ENCODE measurements at places on chromosomes 1 and 21.

DNA sequence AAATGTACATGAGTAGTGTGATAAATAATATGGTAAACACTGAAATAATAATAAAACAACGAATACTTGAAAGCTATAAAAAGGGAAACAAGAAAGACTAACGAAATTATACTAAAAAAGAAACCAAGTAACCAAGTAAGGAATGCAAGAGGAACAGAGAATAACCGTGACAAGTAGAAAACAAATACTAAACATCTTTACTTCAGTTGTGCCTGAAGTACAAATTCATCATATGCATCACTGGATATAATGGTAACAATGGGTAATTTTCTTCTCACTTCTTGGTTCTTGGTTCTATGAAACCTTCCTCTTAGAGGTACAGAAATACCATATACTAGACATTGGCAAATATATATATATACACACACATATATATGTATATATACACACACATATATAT, 1093.6 kb upstream of the B3GALT2 start:
- DNase-seq: no peak

- no peak for DNase-seq
These were observed 146.8 kb downstream of the COL11A1 start for GRCh38 chr1:102961549-102961948.

DNA sequence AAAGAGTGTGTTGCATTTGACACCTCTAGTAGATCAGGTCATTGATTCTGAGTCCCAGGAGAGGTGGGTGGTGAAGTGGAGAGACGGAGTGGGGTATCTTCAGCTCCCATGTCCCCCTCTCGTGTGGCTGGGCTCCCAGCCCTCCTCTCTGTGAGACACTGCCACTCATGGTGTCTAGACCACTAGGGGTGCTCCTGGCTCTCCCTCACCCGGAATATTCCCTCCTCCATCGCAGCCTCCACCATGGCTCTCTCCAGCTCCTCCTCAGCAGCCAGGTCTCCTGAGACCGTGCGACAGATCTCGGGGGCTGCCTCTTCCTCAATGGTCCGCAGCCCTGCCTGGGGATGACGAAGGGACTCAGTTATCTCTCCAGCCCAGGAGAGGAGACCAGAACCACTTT, 20.6 kb upstream of the KIF21B start:
- DNase-seq: no peak

GRCh38 chr1:15430787-15431570, 7.3 kb upstream of the CTRC start:
- peak; percentile 60 for DNase-seq

DNA sequence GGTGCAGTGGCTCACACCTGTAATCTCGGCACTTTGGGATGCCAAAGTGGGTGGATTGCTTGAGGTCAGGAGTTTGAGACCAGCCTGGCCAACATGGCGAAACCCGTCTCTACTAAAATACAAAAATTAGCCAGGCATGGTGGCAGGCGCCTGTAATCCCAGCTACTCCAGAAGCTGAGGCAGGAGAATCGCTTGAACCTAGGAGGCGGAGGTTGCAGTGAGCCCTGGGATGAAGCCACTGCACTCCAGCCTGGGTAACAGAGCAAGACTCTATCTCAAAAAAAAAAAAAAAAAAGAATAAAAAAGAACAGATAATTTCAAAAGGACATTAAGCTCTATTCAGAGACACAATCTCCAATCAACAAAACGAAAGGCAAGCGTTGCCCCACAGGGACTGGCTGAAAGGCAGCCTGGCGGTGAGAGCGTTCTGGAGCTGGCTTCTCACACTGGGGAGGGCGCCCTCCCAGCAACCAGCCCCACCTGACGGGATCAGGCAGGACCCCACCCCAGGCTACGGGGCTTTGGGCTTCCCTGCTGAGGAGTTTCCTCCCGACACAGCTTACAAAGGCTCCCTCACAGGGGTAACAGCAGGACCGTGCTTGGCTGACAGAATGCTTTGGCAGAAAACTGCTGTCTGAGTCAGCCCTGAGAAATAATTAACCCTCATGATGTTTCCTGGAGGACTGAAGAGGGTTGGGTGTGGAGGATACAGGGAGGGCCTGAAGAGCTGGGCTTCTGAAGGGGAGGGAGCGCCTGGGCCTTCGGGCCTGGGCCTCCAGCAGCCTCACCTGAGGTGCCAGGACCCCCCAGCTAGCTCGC, 31.1 kb upstream of the SRP9 start:
- DNase-seq: no peak

- DNase-seq: no peak
These were observed 11.0 kb downstream of the PROX1 start for GRCh38 chr1:213998785-213999184.

DNA sequence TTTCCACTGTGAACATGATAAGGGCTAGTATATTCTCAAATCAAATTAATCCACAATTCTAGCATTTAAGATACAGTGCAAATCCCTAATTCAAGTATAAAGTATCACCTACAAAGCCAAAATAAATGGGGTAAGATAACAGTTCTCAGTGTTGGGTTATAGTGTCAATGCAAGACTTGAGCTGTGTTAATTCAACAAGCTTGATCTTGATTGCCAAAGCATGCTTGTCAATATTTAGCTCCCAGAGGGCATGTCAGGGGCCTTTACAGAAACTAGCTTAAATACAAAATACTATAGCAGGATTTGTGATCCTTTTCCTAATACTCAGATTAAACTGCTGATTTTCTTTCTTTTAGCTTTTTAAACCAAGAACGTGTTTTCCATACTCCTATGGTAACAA, 541.3 kb downstream of the PTBP2 start:
- DNase-seq: no peak

DNA sequence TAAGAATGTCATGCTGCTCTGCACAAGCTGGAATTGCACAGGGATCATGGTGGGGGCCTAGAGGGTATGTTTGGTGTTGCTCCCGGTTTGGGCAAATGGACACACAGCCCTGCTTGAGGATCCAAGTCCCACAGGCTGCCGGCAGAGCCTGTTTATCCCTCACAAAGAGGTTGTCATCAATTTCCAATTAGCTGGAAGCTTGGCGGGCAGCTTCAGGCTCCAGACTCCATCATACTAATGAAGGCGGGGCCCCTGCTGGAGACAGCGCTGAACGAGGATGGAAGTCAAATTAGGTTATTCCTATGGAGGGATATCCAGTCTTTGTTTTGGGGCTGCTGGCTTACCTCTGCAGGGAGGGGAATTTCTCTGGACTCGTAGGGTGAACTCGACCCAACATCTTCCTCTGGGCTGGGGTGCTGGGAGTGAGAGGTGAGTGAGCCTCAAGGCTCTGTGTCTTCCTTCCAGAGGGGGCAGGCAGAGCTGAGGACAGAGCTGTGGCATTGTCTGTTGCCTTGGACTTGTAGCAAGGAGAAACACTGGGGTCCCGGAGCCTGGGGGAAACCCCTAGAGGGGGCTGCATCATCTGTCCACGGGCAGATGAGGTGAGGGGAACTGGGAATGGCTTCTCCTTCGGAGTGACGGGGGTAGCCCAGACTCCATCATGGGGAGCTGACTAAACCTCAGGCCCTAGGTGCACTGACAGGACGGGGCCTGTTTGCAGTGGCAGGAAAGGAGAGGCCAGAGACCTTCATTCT, 24.9 kb upstream of the PARP1 start:
- no peak for DNase-seq

DNA sequence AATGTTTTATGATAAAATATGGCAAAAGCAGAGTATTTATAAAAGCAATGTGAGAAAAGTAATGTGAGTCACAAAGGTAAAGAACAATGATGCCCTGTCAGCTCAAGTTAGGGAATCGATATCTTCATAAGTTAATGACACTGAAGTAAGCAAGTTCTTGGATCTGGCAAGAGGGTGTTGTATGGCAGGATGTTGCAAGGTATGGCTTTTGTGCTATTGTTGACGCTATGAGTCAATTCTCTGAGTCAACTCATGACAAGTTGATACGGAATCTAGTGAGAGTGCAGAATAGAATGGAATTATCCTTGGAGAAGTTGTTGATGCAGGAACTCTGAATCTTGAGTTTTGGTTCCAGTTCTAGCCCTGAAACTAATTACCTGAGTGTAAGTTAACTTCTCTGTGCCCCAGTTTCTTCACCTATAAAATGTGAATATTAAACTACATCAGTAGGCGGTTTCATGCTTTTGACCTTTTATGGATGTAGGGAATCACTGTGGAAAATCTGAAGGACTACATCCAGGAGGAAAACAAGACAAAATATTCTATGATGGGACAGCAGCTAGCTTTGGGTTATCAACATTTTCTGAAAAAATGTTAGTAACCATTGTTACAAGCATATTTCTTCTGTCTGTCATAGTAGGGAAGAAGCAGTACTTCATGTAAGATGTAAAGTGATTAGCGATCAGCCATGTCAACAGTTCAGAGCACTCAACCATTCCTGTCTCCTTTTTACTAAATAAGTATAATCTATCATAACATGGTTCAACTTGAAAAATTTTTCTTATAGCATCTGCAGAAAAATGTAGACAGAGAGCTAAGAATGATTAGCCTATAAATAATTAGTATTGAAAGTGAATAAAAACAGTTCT, 96.9 kb downstream of the ATP6V1G3 start:
- no peak for DNase-seq

DNA sequence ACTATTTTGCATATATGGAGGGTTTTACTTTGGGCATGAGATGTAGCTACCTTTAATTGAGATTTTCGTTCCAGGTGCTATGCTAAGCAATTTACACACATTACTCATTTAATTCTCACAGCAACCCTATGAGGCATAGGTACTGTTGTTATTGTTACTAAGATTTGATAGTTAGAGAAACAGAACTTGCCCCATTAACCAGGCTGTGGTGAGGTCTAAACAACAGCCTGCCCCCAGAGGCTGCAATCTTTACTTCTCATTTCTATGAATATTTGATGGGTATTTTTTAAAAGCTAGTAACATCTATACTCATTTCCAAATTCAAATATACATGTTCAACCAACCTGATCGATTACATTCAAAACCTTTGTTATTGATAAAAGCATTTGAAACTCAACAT, 155.6 kb downstream of the GALNT2 start:
- DNase-seq: no peak

- DNase-seq: no peak
These were observed 110.4 kb downstream of the PPIAL4G start for GRCh38 chr1:148372731-148373130.

- DNase-seq: no peak
These were observed 360 bp upstream of the GBP3 start for GRCh38 chr1:89023026-89023425.

GRCh38 chr1:233293556-233294446, 1.7 kb downstream of the PCNX2 start:
- no peak for DNase-seq

- no peak for DNase-seq
These were observed 50.4 kb upstream of the ADAM30 start for GRCh38 chr1:119946724-119947123.

DNA sequence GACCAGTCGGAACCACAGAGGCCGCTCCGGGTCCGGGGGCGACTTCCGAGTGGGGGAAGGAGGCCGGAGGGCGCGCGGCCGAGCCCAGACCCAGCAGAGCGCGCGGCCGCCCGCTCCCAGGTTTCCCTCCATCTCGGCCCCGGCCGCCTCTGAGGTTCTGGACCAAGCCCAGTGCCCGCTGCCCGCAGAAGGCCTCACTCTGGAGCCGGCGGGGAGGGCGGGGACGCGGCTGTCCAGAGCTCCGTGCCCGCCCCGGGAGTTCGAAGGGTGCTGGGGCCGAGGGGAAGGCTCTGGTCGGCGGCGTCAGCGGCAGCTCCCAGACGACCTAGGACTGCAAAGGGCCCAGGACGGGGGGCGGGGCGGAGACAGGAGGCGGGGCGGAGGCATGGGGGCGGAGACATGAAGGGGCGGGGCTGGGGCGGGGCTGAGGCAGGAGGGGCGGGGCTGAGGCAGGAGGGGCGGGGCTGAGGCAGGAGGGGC, 48.0 kb upstream of the SLC19A1 start:
- DNase-seq: peak; percentile 59

DNA sequence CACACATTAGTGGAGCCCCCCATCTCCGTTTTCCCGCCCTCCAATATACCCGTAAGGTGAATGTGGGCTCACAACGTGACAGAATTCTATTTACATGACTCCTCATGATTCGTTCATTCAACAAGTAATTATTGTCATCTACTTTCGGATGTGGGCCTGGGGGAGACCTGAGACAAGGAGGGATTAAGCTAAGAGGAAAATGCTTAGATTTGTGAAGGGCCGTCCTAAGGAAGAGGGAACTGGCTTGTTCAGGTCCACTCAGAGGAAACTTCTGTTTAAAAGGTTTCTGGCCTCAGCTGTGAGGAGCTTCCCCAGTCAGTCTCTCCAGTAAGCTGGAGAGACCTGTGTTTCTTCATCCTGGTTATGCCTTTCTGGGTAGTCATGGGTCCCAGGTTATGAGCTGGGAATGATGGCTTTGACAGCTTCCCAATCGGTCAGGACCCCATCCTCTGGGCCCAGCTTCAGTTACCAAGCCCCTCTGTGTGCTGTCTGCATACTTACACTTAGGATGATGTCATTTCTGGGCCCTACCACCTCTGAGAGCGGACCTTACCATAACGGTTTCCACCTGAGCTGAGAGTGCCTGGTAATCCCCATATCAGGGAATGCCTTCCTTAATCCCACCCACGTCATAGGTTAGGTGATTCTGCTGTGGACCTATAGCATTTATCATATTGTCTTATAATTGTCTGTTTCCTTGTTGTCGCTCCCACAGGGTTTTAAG, 687 bp upstream of the ERI3 start:
- no peak for DNase-seq

DNA sequence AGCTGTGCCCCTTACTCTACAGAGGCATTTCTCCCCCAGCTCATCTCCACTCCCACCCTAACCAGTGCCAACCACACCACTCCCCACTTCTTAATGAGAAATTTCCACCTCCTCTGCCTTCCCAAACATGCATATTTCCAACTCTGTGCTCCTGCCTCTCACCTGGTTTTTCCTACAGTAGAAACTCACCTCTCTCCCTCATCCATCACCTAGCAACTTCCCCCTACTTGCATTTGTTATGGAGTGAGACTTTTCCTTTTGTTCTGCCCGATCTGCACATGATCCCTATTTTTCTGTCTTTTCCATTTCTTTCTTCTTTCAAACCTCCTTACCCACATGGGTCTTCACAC, 11.9 kb downstream of the RGS8 start:
- DNase-seq: no peak

- no peak for DNase-seq
These were observed 50.4 kb downstream of the GATAD2B start for GRCh38 chr1:153872331-153872730.

DNA sequence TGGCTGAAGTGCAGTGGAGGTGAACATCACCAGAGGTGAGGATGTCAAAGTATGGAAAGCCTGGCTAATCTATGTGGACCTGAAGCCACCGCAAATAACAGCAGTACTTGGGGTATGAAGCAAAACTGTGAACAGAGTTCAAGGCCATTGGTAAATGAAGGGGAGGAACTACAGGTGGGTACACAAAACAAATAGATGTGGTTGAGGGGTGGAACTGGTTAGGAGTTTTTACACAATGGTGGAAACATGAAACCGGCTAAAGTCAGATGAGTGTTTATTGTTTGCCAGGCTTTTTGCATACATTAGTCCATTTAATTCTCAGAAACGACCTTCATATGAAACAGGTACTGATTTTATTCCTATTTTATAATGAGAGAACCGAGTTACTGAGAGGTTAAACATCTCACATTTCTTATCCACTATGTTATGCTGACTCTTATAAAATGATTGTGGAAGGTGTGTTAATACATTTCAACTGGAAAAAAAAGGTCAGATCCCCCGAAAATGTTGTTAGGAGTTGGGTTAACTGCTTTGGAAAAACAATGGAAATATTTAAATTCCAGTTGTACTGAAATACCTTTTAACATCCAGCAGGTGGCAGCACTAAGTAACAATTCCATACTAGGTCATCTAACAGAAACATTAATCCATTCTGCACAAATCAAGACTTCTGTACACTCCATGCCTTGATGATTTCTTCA, 44.3 kb upstream of the GTF2B start:
- no peak for DNase-seq

GRCh38 chr1:221897321-221897721, 155.4 kb upstream of the DUSP10 start:
- no peak for DNase-seq

Data from stimulated activated CD8-positive, alpha-beta memory T cell treated with anti-CD3 and anti-CD28 coated beads, Interleukin-4, amount 100 ng/mL, for 1 hour (primary cell).